ENCODE measurements at places on chromosomes 7 and 10. TPM values are rescaled to one million over a fixed set of nuclear protein-coding genes. Genes with fewer than 3 reads are reported as not detected.

Gene LIPJ
- total RNA-seq, result not detected

Gene TWIST1
- total RNA-seq, result 3.6 TPM

Gene NEBL
- 8.5 TPM for total RNA-seq

Gene KAT6B
- 5.3 TPM for total RNA-seq

Gene GIMAP1
- total RNA-seq, result not detected

Gene SLC16A12
- 0.58 TPM for total RNA-seq

Gene VWC2
- not detected for total RNA-seq

Gene DEPP1
- 1.4 TPM for total RNA-seq

Gene GNAT3
- not detected for total RNA-seq

Gene MAGI2
- 0.40 TPM for total RNA-seq

Gene CDH23
- 3.4 TPM for total RNA-seq

Gene SLC18A3
- not detected for total RNA-seq

Gene TMEM139
- 1.9 TPM for total RNA-seq

Gene ZP3
- total RNA-seq, result 22.2 TPM

All from A549 treated with GW870086 at 1 μM for 4 hours (cell line).